ENCODE measurements at places on chromosomes 7 and 10.

DNA sequence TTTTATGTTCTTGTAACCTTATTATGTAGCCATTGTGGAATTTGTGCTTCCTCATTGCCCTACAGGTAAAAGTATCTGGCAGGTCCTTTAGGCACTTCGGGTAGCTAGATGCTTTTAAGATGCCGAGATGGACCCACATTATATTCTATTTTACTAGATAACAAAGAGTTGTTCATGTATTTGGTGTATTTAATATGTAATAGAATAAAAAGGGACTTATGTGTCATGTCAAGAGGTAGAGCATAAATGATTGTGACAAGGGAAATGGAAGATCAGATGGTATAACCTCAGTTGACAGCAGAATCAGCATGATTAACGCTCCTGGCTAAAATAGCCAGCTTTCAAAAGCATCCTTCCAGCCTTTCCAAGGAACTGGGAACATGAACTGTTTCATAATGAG is 50.6 kb downstream of the NPY start:
- DNase-seq: no peak

DNA sequence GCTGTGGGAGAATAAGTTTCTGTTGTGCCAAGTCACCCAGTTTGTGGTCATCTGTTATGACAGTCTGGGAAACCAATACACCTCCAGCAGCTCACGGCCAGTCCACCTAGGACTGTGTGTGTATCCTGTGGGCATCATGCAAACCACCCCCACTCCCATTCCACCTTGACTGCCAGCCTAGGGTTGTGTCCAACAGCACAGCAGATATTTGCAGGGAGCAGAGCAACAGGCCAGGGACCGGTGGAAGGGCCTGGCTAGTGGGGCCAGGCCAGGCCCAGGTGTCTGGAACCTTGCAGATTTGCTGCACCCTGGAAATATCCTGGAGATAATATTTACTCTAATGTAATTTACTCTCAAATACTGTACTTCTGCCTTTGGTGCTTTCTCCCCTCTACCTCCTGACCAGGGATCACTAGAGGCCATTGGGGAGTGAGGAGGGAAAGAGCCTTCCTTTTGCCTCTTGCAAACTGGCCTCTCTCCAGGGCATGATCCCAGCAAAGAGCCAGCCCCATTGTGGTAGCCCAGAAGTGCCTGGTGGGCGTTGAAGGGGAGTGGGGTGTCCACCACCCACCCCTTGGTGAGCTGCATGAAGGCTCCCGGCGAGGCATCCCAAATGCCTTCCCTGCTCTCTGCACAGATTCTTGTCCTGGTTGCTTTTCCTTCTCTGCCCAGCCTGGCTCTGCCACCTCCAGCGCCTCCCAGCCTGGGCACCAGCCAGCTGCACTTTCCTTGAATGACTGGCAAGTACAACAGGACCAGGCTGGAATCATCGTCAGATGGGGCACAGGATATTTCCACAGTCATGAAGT is 15.2 kb upstream of the TPST1 start:
- DNase-seq: no peak

DNA sequence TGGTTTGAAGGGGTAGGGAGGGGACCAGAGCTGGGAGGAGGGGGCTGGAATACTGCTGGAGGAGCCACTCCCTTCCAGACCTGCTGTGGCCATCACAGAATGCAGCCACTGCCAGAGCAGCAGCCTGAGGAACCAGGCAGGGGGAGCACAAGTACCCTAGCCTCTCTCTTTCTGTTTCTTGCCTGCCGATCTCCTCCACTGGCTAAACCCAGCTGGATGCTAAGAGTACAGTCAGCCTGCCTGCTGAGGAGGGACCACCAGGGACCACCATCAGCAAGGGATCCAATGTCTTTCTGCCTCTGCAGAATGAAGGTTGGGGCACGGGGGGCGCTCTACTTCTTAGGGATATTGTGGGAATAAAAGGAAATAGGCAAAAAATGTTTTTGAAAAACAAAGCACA is 4.7 kb downstream of the BLVRA start:
- DNase-seq: no peak

DNA sequence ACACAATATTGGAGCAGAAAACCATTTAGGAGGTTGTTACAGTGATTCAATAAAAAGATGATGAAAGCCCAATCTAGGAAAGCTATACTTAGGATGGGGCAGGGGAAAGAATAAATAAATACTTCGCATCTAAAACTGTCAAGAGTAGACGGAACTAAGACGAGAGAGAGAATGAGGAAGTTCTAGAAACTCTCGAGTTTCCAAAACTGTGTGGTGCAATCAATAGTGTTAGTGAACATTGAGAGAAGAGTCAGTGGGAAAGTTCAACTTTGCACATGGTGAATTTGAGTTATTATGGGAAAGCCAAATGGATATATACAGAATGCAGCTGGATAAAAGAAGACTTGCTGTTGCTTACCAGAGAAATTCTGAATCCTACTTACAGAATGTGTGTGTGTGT is 133.8 kb upstream of the MEOX2 start:
- no peak for DNase-seq

GRCh38 chr10:125514206-125515162 is 168.5 kb downstream of the TEX36 start:
- no peak for DNase-seq

DNA sequence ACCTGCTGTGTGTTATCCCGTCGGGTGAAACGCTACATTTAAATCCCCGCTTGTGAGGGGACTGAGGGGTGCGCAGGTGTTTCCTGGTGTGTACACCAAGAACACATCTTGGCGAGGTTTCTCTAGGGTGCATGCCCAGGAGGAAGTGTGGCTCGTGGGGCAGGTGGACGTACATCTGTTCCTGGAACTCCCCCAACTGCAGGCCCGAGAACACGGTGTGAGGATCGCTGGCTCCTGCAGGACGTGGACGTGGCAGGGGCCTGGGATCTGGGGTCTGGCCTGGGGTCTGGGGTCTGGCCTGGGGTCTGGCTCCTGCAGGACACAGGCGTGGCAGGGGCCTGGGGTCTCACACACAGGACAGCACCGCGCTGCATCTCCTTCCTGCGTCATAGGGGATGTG is 10.1 kb downstream of the KNDC1 start:
- DNase-seq: no peak

All from smooth muscle cell of the brain vasculature (primary cell).